ENCODE measurements at places on chromosomes 11 and 22.

GRCh38 chr22:43858156-43858895 is 4.0 kb downstream of the SULT4A1 start:
- no peak for DNase-seq

- DNase-seq, result peak; percentile 38
These were observed 34.7 kb upstream of the SEPTIN5 start for GRCh38 chr22:19679522-19680101.

DNA sequence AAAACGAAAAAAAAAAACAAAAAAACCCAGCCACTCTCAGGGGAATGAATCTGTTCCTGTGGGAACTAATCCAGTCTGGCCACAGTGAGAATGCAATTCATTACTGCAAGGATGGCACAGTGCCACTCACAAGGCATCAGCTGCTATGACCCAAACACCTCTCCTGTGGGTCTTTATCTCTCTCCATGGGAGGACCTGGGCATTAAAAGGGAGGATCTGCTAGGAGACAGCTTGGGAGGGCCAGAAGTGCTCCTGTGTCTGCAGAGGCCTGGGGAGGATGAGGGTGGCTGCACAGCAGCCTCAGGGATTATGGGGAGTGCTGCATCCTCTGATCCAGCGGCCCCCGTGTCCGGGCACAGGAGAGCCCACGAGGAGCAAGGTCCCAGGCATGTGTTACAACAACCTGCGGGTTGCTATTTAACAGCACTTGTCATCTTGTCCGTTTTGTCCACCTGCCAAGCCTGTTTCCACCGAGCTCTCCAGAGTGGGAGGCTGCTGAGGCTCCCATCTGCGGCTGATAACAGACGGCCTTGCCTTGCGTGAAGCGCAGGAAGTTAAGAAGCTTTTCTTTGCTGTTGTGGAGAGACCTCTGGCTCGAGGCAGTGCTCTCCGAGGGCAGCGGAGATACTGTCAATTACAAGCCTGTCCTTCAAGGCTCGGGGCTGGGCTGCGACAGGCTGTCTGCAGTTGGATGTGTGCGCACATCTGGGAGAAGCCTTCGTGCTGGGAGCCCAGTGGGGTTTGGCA is 97.7 kb downstream of the NXPE2 start:
- DNase-seq, result no peak

DNA sequence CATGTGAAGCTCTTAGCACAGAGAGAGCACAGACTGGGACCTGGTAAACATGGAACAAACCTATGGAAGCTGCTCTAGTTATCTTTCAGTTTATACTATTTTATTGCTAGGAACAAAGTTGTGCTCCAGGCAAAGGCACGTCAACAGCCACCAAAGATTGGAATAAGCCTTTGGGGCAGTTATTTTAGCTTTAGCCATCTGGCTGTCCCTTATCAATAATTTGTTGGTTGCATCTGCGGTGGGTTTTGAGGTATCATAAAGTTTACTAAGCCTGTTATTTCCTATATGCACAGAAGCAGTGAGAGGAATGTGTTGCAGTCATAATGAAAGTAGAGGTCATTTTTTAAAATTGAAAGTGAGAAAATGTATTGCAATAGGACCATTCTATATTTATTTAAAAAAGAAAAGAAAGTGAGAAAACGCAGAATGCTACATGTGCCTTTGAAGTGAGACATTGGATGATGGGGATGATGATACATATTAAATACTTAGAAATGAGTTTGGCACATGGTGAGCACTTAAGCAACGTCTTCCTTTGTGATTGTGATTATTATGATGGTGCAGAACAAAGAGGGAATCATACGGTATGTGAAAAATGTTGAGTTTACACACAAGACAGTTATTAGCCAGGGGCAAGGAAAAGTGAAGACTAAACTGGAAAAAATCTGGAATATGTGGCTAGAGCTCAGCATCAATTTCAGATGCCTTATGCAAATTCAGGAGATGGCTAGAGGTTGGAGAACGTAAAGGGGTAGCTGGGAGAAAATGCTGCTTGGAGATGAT is 58.3 kb downstream of the PRR5L start:
- DNase-seq, result no peak

DNA sequence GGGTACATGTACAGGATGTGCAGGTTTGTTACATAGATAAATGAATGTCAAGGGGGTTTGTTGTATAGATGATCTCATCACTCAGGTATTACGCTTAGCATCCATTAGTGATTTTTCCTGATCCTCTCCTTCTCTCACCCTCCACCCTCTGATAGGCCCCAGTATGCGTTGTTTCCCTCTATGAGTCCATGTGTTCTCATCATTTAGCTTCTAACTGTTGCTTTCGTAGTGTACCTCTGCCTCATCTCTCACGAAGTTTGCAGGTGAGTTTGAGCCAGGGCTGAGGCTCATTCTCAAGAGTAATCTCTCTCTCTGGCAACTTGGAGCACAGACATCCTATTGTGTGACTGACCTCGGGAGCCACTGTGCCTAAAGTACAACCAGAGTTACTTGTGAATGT is 4.7 kb upstream of the HBE1 start:
- DNase-seq, result no peak

DNA sequence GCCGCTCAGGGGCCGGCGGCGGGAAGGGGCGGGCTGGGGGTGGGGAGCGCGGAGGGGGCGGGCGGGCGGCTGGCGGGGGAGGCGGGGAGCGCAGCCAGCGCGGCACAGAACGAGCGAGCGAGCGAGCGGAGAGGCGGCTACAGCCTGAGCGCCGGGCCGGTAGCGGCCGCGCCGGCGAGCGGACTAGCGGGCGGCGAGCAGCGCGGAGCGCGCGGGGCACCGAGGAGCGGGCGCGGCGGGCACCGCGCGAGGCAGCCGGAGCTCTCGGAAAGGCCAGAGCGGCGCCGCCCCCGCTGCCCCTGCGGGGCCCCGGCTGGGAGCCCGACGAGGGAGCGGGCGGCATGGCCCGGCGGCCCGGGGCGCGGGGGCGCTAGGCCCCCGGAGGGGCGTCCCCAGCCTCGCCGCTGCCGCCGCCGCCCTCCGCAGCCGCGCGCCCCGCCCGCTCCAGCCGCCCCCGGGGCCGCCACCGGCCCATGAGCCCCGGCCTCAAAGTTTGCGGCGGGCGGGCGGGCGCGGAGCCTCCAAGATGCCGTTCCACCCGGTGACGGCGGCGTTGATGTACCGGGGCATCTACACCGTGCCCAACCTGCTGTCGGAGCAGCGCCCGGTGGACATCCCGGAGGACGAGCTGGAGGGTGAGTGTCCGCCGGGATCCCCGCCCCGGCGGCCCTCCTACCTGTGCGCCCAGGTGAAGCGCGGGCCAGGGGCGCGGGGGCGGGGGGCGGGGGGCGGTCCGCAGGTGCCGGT is at the start of gene CABP7:
CABP7 (plus strand) TSS at position 105 of the 747 bp plus-strand sequence; CDS start at position 527, 422 bp downstream.
- no peak for DNase-seq

GRCh38 chr22:36303874-36304273 is 50.9 kb downstream of the APOL1 start:
- DNase-seq, result no peak

GRCh38 chr11:124633355-124633754 is 10.7 kb downstream of the TBRG1 start:
- DNase-seq, result no peak

GRCh38 chr22:40345271-40345670 is 1.0 kb upstream of the ADSL start:
- no peak for DNase-seq

All from activated T-cell treated with anti-CD3 and anti-CD28 coated beads for 1 hour (primary cell).